Amniotic stem cell (primary cell): ENCODE measurements at places on chromosomes 12 and 14.

- DNase-seq, result no peak
Observed at GRCh38 chr14:66140213-66140918, 345.8 kb upstream of the CCDC196 start.

DNA sequence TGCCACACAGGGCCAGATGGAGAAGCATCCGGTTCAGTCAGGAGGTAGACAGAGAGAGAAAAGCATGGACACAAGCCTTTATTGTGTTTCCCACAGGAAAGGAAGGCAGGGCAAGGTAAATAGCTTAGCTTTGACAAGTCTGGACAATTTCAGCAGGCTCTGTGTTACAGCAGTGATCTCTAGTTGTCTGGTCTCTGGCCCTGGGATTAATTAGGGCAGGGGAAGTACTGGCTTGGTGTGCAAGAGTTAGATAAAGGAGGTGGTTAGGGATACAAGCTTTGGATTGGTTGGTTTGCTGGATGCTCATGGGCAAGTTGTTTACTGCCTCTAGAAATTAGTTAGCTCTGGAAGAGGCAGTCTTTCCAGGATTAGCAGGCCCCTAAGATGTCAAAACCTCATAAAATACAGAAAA lies 15.1 kb upstream of the NGDN start:
- no peak for DNase-seq

GRCh38 chr12:29796823-29797263 lies 13.1 kb upstream of the TMTC1 start:
- DNase-seq, result no peak

GRCh38 chr14:32189811-32190210 lies 12.0 kb upstream of the RNU6-7 start:
- no peak for DNase-seq

DNA sequence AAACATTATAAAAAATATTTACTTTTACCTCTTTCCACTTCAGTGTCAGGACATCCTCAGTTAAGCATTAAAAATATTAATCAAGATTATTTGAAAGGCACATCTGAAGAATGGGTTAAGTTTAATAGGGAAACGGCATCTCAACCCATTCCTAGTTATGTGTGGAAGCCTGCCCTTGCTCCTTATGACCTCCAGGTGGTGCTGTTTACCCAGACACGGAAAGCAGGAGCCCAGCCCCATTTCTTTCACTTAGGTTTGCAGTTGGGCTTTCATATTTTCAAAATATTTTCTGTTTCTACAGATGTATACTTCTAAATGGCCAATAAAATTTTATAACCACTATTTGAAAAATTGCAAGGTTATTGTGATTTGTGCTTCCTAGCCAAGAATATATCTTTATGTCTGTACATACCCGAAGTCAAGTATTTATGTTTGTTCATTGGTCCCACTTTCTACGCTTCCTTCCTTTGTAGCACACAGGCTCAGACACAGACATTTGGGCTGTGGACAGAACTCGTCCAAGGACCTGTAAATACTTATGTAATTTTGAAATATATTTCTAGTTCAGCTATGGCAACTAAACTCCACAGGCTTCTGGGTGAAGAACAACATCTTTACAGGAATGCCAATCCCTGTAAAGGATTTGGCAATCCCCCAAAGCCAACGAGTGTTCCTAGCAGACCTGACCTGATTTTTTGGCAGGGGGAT lies 247.1 kb downstream of the AKAP6 start:
- DNase-seq, result no peak
